Right ventricle myocardium inferior (tissue), 1 donor: ENCODE measurements at places on chromosomes 7 and 10. TPM values are rescaled to one million over a fixed set of nuclear protein-coding genes. Genes with fewer than 3 reads are reported as not detected.

- DNase-seq: no peak
These were observed 2.2 kb downstream of the GSAP start for GRCh38 chr7:77413861-77414424.

DNA sequence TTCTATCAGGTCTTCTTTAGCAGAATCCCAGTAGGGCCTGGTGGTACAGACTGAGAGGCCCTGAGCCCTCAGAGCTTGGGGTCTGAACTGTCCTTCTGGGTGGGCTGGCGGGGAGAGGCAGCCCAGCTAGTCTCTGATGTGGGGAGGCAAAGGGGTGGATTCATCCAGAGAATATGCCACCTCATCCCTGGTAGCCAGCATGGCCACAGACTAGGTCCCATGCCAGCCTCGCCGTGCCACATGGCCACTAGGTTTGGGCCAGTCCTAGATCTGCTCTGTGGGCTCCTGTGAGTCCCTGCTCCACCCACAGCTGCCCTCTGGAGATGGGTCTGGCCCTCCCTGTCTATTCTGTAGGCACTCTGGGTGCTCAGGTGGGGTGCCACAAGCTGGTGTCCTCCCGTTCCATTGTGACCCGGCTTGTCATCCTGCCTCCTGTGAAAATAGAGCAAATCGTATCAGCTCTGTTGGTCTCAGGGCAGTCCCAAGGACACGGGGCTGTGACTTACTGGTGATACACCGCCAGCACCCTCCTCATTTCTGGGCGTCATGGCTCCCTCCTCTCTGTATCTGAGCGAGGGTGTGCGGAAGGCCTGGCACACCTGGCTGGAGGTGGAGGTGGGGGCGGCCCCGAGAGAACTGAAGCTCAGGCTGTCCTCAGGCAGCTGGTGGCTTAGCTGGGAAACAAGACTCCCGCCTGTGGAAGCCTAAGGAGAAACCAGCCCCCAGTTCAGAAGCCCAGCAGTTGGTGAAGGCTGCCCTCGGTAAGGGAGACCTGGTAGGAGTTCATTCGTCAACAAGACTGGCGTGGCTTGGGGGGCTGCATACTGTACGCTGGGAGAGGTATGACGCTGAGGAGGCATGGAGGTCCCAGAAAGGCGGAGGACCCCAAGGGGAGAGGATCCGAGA lies 33.3 kb downstream of the UNC5B start:
- no peak for DNase-seq

ELOVL3 gene
- total RNA-seq: not detected

MRPL43 gene
- 58.3 TPM for total RNA-seq
